ENCODE measurements at places on chromosomes 13 and 19.

GRCh38 chr13:34070544-34071303 lies 252.8 kb downstream of the RFC3 start:
- no peak for DNase-seq

- DNase-seq, result no peak
Measured at GRCh38 chr19:31975461-31975860, 369.9 kb upstream of the ZNF507 start.

GRCh38 chr19:5466814-5467291 lies 11.6 kb downstream of the ZNRF4 start:
- no peak for DNase-seq

- DNase-seq, result no peak
Measured at GRCh38 chr13:46354156-46355087, 32.6 kb downstream of the RUBCNL start.

DNA sequence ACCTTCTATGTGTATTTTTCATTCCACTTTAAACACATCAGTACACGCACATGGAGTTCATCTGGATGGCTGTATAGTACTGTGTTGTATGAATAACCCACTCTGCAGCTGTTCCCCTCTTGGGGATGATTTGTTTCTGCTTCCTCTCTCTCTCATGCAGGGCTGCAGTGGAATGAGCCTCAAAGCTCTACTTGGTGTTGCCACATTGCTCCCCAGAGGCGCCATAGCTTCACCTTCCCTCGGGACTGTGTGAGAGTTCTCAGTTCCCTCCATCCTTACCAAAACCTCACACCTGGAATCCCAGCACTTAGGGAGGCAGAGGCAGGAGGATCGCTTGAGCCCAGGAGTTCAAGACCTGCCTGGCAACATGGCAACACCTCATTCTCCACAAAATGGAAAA lies 28.4 kb upstream of the GPR183 start:
- DNase-seq, result no peak

DNA sequence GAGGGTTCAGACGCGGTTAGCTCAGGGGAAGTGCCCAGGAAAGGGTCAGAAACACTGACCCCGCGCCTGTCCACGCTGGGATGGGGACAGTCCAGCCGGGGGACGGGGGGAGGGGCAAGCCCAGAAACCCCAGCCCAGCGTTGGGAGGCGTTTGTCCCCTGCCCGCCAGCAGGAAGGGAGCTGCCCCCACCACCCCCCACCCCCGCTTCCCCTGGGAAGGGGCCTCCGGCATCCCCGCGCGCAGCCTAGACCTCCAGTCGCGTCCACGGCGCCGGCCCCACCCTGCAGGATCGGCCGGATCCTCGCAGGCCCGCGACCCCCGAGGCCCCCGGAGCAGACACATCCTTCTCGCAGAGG lies 277 bp downstream of the GIPC1 start:
- no peak for DNase-seq

DNA sequence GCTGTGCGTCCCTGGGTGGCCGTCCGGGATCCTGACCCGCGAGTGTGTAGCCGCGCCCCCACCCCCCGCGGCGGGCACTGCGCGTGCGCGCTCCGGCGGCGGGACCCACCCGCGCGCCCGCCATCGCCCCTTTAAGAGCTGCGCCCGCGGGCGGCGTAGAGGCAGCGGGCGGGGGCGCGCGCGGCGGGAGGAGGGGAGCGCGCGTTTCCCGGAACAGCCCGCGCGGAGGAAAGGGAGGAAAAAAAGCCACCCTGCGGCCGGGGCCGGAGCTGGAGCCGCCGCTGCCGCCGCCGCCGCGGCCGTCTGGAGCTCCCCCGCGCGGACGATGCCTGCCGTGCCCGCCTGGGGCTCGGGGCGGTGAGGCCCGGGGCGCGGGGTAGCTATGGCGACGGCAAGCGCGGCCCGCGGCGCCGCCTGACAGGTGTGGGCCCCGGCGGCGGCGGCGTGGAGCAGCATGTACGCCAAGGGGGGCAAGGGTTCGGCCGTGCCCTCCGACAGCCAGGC lies at the start of gene SSBP4:
Gene SSBP4 (plus strand): TSS at position 204 of the 504 bp plus-strand sequence. CDS start 251 bp downstream, at position 455.
- peak; percentile 40 for DNase-seq

DNA sequence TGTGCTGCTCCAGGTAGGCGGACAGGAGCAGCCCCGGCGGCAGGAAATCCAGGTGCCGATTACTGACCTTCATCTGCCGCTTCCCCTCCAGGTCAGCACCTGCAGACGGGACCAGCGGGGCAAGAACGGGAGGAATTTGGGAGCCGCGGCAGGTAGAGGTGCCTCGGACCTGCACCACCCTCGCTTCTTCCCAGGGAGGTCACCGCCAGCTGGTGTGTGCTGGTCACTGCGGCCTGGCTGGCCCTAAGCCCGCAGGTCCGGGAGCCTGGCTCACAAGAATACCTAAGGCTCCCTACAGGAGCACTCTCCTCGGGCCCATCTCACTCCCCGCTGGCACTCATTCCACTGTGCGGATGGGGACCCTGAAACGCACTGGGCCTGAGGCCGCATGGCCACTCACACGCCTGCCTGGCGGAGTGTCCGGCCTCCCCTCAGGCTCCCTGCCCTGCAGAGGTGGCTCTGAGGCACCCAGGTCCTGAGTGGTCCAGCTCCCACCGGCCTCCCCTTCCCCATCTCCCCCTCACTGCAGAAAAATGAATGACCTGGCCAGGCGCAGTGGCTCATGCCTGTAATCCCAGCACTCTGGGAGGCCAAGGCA lies 4.3 kb downstream of the RNU6-9 start:
- DNase-seq, result no peak

- DNase-seq, result no peak
Measured at GRCh38 chr13:66689037-66689619, 541.0 kb downstream of the PCDH9 start.

DNA sequence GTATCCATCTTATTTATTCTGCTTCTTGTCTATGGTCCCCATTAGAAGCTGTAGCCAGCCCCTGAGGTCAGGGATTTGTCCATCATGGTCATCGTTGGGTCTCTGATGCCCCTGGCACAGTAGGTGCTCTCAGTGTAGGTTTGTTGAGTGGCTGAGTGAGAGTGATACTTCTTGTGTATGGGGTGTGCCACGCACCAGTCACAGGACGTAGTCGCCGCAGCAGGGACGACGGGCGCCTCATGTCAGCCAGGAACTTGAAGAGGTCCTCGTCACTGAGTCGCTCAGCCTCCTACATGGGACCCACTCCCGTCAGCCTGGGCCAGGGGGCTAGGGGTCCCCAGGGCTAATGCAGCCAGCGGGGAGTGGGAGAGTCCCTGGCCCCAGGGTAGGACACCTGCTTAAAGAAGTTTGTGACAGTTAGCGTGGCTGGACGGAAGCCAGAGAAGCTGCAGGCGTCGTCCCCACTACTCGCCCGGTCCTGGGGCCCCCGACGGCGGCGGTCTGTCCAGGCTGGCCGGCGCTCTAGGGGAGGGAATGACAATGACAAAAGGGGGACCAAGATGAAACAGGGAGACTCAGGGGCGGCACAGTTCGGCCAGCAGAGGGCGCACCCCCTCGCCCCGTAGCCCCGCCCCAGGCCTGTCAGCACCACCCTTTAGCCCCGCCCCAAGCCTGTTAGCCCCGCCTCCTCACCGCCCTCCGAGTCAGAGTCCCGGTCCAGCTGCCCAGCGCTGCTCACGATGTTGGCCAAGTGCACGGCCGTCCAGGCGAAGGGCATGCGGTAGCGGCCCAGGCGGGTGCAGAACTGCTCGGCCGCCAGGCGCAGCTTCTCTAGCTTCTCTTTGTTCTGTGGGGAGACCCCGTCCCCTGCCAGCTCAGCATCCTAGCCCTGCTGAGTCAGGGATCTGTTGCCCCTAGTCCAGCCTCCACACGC lies 3.7 kb downstream of the ANGPTL8 start:
- DNase-seq, result peak; percentile 83

DNA sequence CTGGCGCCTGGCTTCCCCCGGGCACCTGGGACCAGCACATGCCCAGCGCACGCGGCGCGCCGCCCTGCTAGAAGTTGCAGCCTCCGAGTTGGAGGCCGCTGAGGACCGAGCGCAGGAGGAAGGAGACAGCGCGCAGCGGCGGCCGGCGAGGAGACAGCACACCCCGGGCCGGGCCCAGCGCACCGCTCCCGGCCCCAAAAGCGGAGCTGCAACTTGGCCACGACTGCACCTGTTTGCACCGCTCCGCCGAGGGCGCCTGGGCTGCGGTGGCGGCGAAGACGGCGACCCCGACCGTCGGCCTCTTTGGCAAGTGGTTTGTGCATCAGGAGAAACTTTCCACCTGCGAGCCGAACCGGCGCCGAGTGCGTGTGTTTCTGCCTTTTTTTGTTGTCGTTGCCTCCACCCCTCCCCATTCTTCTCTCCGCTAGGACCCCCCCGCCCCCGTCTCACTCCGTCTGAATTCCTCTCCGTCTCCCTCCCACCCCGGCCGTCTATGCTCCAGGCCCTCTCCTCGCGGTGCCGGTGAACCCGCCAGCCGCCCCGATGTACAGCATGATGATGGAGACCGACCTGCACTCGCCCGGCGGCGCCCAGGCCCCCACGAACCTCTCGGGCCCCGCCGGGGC lies at the start of gene SOX1:
Gene SOX1 (plus strand): TSS at position 34 of the 626 bp plus-strand sequence. CDS start 510 bp downstream, at position 544.
- DNase-seq, result no peak

DNA sequence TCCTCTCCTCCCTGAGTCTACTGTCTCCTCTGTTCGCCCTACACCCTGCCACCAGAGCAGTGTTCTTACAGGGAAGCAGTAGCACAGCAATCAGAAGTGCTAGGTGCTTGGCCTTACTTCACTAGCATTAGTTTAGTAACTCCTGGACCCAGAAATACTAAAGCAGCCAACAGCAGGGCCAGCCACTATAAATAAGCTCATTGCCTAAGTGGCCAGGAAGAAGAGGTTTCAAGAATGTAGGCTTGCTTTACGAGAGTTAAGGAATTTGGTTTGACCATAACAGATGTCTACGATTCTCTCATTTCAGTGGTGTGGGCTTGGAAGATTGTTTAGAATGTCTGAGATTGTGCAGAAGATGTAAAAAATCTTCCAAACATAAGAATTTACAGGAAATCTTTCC lies 103.3 kb downstream of the ZAR1L start:
- DNase-seq, result no peak

- no peak for DNase-seq
Measured at GRCh38 chr13:76293751-76294150, 592.5 kb downstream of the KCTD12 start.

- DNase-seq, result no peak
Measured at GRCh38 chr13:59312776-59313175, 851.0 kb downstream of the DIAPH3 start.

- DNase-seq, result no peak
Measured at GRCh38 chr13:44578067-44578400, 1.9 kb upstream of the TSC22D1 start.

GRCh38 chr13:113357529-113357928 lies 6.4 kb downstream of the GRTP1 start:
- no peak for DNase-seq

GRCh38 chr13:66888698-66889097 lies 341.4 kb downstream of the PCDH9 start:
- no peak for DNase-seq

DNA sequence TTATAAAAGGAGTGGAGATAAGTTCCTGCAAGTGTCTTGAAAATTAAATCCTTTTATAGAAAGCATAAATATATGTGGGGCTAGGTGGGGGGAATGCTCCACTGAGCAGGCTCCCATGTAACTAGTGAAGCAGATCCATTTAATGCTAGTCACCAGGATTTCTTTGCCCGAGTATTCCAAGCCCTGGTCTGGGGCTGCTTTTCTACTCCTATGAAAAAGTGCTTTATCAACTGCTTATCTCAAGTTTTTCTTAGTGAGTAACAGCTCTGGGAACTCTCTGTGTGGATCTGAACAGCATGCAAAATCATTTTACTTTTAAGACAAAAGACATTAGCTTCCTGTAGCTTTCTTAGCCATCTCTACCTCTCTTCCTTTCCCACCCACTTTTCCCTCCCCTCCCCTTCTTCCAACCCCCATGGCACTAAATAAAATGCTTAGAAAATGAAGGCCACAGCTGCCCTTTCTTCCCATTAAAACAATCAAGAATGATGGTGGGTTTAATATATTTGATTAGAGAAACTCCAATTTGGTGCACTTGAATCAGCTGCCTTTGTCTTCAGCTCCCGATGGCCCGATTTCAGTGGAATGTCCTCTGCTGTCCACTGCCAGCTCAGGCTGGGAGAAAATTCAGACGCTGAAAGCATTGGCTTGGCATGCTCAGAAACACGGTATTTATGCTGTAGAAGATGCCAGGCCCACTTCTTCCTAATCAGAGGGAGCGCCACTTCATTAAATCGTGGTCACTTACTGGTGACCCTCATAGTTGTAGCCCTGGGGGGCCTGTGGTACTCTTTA lies 475.1 kb downstream of the FOXO1 start:
- no peak for DNase-seq

- no peak for DNase-seq
Measured at GRCh38 chr19:9075064-9075949, 11.6 kb upstream of the OR1M1 start.
